ENCODE measurements at places on chromosomes 7 and 10. TPM values are rescaled to one million over a fixed set of nuclear protein-coding genes. Genes with fewer than 3 reads are reported as not detected.

GRCh38 chr7:18680576-18680975 is 185.0 kb downstream of the HDAC9 start:
- no peaks in the 10 kb centered on the region for H3K27me3 ChIP-seq
- H3K27ac ChIP-seq: no peak overlapping the region
- no peak overlapping the region for H3K4me3 ChIP-seq
- no peaks in the 10 kb centered on the region for H3K4me1 ChIP-seq
- no peaks in the 10 kb centered on the region for H3K36me3 ChIP-seq
- DNase-seq: no peak

- no peak overlapping the region for H3K27ac ChIP-seq
- no peak overlapping the region for H3K4me3 ChIP-seq
These were observed 20.2 kb downstream of the C10orf71 start for GRCh38 chr10:49319206-49319605.

GRCh38 chr7:84811362-84811761 is 375.5 kb downstream of the SEMA3D start:
- H3K27ac ChIP-seq: no peak overlapping the region
- no peak for DNase-seq
- no peaks in the 10 kb centered on the region for H3K4me1 ChIP-seq
- H3K36me3 ChIP-seq: no peaks in the 10 kb centered on the region

DNA sequence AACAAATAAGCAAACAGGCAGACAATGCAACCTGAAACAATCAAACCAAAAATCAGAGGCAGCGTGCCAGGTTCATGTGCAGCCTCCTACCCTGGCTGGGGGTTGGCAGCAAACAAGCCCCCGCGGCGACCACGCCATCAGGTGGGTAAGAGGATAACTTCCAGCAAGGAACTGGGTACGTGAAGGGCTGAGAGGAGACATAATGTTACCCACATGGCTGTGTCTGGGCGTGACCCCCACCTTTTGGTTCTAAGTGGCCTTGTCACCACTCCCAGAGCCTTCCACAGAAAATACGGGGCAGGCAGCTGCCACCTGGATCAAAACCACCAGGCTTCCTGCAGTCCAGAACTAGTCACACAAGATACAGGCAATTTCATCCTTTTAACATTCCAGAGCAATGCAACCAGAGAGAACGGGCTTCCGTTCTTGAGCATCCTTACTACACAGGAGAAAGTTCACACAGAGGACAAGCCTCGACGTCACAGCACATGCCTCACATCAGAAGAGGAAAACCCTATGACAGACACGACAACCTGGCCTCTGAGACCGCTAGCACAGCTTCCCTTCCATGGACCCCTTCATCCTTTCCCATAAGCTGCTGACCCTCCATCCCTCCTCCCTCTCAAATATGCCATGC is 171.0 kb downstream of the GRID1 start:
- no peaks in the 10 kb centered on the region for H3K27me3 ChIP-seq
- no peak overlapping the region for H3K27ac ChIP-seq
- no peaks in the 10 kb centered on the region for H3K36me3 ChIP-seq
- no peak for DNase-seq
- H3K4me3 ChIP-seq: no peak overlapping the region

DNA sequence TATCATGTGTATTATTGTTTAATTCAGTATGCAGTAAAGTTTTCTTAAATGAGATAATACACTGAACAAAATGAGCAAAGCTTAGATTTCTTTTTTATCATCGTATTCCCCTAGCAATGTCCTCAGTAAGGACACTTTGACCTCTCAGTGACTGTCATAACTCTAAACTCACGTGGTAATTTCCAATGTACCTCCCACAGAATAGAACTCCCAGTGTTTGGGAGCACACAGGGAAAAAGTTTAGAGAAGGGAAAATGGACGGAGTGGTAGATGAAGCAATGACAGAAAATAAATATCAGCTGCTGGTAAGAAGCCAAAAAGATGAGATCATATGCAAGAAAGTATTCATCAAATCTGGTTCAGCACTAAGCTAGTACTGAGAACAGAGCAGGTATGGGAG is 758.6 kb upstream of the KCND2 start:
- no peak for DNase-seq
- no peaks in the 10 kb centered on the region for H3K36me3 ChIP-seq
- H3K4me3 ChIP-seq: no peak overlapping the region
- H3K27me3 ChIP-seq: no peaks in the 10 kb centered on the region
- H3K27ac ChIP-seq: no peak overlapping the region

DNA sequence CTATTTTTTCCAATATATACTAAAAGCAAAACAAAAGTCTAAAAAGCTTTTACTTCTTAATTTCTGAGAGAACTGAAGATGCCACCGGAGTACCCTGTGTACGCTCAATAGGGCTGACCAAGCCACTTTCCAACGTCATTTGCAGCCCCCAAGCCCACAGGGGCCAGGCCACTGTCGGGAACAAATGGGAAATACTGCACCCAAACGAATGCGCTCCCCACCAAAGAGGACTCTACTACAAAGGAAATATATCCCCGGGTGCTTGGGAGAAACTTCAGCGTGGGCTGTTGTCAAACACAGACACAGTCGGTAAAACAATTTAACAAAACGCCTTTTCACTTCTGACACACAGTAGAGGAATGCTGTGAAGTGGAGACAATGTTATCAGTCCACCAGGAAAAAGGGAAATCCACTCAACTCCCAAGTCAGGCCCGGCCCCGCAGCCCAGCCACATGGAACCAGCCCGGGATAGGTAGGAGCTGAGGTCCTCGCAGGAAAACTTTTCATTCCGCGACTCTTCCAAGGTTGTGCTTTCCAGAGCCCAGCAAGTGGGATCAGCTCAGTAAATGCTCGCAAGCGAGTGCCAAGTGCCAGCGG is 1.4 kb downstream of the PARD3 start:
- no peak for DNase-seq
- no peaks in the 10 kb centered on the region for H3K27me3 ChIP-seq
- no peaks in the 10 kb centered on the region for H3K4me1 ChIP-seq
- peak overlapping the region; percentile 91 for H3K27ac ChIP-seq

DNA sequence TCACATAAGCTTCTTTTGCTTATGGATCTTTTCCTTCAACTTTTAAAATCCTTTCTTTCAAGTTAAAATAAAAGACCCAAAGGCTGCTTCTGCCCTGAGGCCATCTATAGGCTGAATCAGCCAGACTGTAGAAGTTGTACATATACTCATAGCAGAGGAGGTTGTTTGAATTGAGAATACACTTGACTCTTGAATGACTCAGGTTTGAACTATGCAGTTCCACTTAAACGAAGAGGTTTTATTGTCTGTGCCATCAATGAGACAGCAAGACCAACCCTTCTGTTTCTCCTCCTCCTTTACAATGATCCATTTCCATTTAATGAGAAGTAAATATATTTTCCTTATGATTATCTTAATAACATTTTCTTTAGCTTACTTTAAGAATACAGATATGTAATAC is 5.8 kb downstream of the ZNF365 start:
- H3K4me1 ChIP-seq: no peaks in the 10 kb centered on the region
- no peaks in the 10 kb centered on the region for H3K27me3 ChIP-seq
- no peak overlapping the region for H3K27ac ChIP-seq
- no peaks in the 10 kb centered on the region for H3K36me3 ChIP-seq

DNA sequence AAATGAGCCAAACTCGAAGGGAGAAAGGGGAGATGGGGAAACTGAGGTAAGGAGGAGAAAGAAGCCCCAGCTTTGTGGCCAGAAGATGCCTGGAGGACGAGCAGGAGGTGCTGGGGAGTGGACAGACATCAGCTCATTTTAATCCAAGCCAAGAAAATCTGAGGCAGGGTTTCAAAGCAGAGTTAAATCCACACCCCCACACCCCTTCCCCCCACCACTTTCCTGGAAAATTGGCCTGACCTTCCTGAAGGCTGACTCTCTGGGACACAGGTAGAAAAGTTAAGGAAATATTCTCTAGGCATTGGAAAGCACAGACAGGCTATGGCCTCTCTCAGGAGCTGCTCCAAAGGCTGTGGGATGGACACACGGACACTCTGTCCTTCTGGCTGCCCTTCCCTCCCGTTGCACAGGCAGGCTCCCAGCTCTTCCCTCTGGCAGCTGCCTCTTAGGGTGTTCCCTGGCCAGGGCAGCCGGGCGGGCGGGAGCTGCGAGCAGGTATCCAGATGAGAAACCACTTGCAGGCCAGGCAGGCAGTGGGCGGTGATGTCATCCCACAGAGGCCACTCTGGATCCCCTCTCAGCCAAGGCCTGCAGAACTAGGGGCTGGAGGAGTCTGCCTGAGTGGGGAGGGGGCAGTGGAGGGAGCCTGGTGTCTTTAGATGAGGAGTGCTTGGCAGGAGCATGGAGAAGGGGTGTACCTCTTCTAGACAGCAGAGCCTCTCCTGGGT is 171.8 kb downstream of the NEURL1 start:
- no peak for DNase-seq
- H3K4me3 ChIP-seq: no peak overlapping the region
- H3K27me3 ChIP-seq: no peaks in the 10 kb centered on the region
- no peak overlapping the region for H3K27ac ChIP-seq
- H3K36me3 ChIP-seq: no peaks in the 10 kb centered on the region

DNA sequence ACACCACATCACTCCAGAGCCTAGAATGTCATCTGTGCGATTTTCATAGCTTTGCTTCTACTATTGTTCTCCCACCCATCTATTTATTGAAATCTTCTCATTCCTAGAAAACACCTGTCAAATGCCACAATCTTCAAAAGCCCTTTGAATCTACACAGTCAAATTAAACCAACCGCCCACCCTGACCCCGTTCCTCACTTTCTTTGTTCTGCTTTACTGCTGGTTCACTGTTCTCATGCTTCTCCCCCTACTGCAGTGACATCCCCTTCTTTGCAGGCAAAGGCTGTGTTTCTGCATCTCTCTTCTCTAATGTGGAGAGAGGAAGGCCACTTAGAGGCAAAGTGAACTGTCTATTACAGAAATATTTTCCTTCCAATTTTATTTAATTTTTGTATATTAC is 152.4 kb upstream of the NEBL start:
- DNase-seq: no peak
- no peak overlapping the region for H3K27ac ChIP-seq
- H3K4me3 ChIP-seq: no peak overlapping the region
- no peaks in the 10 kb centered on the region for H3K4me1 ChIP-seq
- H3K36me3 ChIP-seq: no peaks in the 10 kb centered on the region
- no peaks in the 10 kb centered on the region for H3K27me3 ChIP-seq

DNA sequence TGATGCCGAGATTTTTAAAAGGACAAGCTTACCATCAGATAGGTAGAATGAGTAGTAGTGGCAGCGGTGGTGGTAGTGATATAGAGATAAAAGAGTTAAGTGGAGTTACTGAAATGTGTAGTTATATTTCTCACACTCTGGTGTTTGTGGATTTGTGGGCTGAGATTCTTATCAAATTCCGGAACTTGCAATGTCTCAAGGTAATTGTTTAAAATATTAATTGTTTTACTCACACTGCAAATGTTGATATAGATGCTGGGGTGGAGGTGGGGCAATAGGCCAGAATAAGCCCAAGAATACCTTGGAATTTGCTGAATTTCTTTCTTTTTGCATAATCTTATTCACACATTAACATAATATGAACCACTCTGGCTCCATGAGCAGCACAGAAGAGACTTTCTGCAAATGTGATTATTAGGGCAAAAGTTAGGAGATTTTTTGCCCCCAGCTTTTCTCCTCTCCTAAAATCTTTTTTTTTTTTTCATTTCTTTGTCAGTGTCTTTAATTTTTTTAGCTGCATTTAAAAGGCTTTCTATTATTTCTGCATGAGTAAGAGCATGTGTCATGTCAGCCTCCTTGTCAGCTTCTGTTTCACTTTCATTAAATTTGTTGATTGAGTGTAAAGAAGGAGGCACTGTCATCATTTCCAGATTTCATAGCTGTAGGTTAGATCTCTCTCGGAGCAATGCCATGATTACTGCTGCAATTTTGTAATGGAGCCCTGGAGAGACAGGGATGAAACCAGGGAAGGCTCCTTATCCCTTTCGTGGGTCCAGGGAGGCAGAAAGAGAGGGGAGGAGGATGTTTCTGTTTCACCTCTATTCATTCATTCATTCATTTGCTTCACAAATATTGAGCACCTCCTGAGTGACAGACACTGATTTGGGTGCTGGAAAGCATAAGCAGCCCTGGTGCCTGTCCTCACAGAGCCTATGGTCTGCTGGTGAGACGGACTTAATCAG is 13.1 kb upstream of the SGMS1 start:
- DNase-seq: no peak
- no peaks in the 10 kb centered on the region for H3K27me3 ChIP-seq
- H3K27ac ChIP-seq: no peak overlapping the region
- no peaks in the 10 kb centered on the region for H3K36me3 ChIP-seq
- H3K4me1 ChIP-seq: no peaks in the 10 kb centered on the region

DNA sequence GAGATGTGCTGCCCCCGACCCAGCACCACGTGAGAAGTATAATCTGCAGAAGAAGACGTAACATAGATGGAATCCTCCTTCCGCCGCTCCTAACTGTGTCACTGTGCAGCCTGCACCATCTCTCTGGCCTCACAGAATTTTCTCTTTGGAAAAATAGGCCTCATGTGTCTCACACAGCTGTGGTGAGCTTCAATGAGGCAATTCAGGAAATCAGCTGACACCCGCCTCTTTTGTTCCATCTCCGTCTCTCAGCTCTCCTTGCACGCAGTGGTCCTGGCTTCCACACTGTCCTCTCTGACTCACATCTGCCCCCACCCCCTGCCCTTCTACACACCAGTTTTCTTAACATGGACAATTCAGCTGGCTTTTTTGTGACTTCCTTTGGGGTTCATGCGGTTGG is 7.2 kb downstream of the C10orf90 start:
- H3K27ac ChIP-seq: no peak overlapping the region
- DNase-seq: no peak
- H3K36me3 ChIP-seq: no peaks in the 10 kb centered on the region
- H3K27me3 ChIP-seq: no peaks in the 10 kb centered on the region
- H3K4me3 ChIP-seq: no peak overlapping the region

- H3K36me3 ChIP-seq: peaks cover 72% of the 10 kb centered on the region
- no peak overlapping the region for H3K27ac ChIP-seq
- no peaks in the 10 kb centered on the region for H3K27me3 ChIP-seq
- H3K4me3 ChIP-seq: no peak overlapping the region
These were observed 54.5 kb downstream of the UBE3C start for GRCh38 chr7:157193274-157193673.

- no peaks in the 10 kb centered on the region for H3K27me3 ChIP-seq
- H3K4me3 ChIP-seq: peak within 1 kb of the TSS; percentile 99
- H3K4me1 ChIP-seq: peaks cover 21% of the 10 kb centered on the region
- peak; percentile 93 for DNase-seq
- H3K27ac ChIP-seq: peak within 1 kb of the TSS; percentile 78
These were observed at the start of the genes MRM2 and NUDT1 for GRCh38 chr7:2241580-2242540. Gene MRM2 (minus strand): TSS chr7:2242205. CDS start chr7:2242169, 36 bp downstream. Gene NUDT1 (plus strand): TSS chr7:2242226. CDS start chr7:2244575, 2,349 bp downstream.

Gene CDK6
- 68.4 TPM for total RNA-seq

Gene GNG11
- total RNA-seq: 32.2 TPM

Gene PNLIP
- total RNA-seq: not detected

Gene NEUROD6
- total RNA-seq: not detected

Gene CARD11
- 4.2 TPM for total RNA-seq

Gene PNLIPRP3
- total RNA-seq: not detected

Gene ACSL5
- 133 TPM for total RNA-seq

Gene TRRAP
- 39.2 TPM for total RNA-seq

Gene CAPZA2
- 110 TPM for total RNA-seq

Gene CUL2
- 21.6 TPM for total RNA-seq

Gene DYNC1I1
- 4.9 TPM for total RNA-seq

Gene NEURL1
- total RNA-seq: 46.0 TPM

Gene NODAL
- not detected for total RNA-seq

Gene PAX2
- not detected for total RNA-seq

Data from Peyer's patch (tissue), 4 donors.